NCI-H1930 (cell line): ENCODE measurements at places on chromosomes 3 and 15.

DNA sequence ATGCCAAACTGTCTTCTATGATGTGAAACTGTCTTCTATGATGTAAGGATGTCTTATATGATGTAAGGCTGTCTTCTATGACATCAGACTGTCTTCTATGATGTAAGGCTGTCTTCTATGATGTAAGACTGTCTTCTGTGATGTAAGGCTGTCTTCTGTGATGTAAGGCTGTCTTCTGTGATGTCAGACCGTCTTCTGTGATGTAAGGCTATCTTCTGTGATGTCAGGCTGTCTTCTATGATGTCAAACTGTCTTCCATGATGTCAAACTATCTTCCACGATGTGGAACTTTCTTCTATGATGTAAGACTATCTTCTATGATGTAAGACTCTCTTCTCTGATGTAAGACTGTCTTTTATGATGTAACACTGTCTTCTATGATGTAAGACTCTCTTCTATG is 27.9 kb downstream of the MGLL start:
- DNase-seq, result no peak

GRCh38 chr15:62607643-62608042 is 434.9 kb upstream of the TPM1 start:
- no peak for DNase-seq

GRCh38 chr3:195714380-195715011 is 6.3 kb upstream of the MUC20 start:
- DNase-seq, result no peak

DNA sequence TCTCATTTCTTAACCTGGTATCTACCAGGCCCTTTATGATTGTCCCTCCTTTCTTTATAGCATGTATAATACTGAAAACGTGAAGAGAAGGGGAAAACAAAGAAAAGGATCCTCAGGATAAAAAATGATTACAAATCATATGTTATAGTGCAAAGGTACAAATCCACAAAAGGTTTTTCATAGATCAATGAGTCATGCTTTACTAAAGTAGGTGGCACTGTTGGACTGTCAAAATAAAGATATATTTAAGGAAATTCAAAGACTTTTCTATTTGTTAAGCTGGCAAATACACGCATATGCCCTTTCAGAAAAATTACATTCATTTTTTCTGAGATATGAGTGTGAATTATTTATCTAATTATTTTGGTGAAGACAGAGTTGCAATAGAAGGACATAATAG is 151.6 kb downstream of the CADM2 start:
- DNase-seq, result no peak

DNA sequence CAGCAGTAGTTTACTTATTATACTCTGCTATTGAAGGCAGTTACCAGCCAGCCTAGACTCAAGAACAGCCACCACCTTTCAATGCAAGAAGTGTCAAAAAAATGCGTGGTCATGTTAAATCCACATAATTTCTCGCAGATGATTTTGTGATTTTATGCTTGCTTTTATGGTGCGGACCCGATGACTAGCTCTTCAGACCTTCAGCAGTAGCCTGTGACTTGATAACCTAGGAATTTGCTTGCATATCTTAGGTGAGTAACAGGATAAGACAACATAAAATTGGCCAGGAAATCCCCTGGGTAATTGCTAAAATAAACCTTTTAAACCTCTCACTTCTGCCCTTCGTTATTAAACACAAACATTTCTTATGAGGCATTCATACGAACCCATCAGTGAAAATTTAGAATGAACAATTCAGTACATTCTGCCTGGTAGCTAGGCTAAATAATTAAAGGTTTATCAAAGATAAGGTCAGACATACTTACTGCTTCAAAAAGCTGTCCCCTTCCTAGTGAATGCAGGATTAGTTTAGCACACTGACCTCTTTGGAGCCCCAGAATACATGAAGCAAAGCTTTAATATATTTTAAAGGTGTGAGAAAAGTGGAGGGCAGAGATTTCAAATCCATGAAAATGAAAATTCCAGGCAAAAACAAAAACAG is 798.8 kb downstream of the OTOL1 start:
- no peak for DNase-seq

- no peak for DNase-seq
Measured at GRCh38 chr3:114994554-114995341, 152.3 kb downstream of the ZBTB20 start.
